CD4-positive, alpha-beta T cell treated with Interleukin-4 for 4 hours (primary cell): ENCODE measurements at places on chromosomes 16 and 17.

DNA sequence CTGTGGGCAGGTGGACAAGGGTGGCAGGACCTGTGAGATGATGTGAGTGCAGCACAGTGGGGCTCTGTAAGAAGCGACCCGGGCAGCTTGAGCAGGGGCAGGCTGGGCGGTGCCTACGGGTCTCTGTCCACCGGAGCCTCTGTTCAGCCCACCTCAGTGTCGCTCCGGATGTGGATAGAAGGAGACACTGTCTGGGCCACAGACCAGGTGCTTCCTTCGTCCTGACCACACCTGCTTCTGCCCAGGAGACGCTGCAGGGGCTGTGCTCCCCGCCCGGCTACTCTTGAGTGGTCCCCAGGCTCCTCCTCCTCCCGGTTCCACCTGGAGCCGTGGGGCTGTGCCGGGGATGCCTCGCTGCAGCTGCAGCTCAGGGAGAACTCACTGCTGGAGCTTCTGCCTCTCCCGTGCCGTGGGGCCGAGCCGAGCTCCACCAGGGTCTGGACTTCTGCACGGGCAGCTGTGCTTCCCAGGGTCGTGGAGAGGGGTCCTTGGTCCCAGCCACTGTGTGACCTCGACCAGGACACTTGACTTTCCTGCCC is 21.5 kb downstream of the METRNL start:
- DNase-seq: no peak

GRCh38 chr17:20787281-20787680 is 207.8 kb downstream of the CDRT15L2 start:
- DNase-seq: no peak

DNA sequence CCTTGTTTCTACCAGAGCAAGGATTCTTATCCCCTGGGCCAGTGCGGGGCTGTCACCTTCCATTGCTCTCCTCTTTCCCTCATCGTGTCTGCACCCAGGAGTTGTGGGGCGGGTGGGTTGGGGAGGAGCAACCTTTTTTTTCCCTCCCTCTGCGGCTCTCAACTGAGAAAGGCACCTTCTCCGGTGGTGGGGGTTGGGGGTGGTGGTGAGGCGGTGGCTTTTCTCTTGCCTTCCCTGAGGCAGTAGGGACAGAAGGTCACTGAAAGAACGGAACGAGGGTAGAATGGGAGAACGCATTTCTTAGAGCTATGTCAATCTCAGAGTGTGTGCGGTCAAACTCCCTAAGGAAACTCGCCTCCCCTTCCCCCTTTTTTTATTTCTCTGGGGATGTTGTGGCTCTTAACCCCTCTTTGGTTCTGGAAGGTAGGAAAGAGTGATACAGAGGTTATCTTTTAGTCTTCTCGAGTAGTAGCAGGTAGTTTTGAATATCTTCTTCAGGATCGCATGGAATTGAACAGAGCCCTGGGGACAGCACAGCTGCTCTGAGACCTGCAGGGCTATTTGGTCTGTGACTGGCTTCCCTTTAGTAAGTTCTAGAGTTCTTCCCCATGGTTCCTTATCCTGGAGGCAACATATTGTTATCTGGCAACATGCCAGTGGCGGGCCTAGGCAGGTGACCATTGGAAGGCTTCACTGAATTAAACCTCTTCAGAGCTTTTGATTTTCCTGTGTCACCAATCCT is 994 bp downstream of the CLTC start:
- peak; percentile 44 for DNase-seq

DNA sequence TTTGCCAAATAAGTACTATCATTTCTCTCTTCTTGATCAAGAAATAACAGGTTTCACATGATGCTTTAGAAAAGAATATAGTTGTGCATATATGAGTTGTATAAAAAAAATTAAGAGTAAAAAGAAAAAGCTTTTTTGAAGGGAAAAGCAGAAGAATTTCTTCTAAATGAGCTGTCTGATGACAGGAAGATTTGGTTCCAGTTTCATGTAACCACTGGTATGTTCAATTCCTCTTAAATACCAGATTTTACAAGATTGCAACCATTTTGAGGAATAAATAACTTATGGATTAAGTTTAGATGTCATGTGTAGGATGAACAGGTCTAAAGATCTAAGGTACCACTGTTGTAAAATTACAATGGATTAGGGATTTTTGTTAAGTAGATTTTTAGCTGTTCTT is 45.0 kb downstream of the VMP1 start:
- DNase-seq: no peak

DNA sequence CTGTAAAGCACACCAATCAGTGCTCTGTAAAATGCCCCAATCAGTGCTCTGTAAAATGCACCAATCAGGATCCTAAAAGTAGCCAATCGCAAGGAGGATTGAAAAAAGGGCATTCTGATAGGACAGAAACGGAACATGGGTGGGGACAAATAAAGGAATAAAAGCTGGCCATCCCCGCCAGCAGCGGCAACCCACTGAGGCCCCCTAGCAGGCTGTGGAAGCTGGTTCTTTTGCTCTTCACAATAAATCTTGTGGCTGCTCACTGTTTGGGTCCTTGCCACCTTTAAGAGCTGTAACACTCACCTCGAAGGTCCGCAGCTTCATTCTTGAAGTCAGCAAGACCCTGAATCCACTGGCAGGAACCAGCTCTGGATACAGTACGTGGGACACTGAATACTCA is 162.4 kb upstream of the TBX2 start:
- DNase-seq: no peak

DNA sequence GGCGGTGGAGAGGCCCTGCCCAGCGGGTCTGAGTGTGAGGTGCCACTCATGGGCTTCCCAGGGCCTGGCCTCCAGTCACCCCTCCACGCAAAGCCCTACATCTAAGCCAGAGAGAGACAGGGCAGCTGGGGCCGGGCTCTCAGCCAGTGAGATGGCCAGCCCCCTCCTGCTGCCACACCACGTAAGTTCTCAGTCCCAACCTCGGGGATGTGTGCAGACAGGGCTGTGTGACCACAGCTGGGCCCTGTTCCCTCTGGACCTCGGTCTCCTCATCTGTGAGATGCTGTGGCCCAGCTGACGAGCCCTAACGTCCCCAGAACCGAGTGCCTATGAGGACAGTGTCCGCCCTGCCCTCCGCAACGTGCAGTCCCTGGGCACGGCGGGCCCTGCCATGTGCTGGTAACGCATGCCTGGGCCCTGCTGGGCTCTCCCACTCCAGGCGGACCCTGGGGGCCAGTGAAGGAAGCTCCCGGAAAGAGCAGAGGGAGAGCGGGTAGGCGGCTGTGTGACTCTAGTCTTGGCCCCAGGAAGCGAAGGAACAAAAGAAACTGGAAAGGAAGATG is 11.2 kb downstream of the VASN start:
- DNase-seq: no peak

GRCh38 chr16:49521734-49522325 is 148.2 kb downstream of the C16orf78 start:
- no peak for DNase-seq

- no peak for DNase-seq
Observed at GRCh38 chr16:89999831-90000574, 19.3 kb downstream of the DBNDD1 start.

- no peak for DNase-seq
Observed at GRCh38 chr17:81252987-81253329, 13.8 kb downstream of the NDUFAF8 start.

GRCh38 chr16:68548947-68549346 is 9.9 kb downstream of the ZFP90 start:
- DNase-seq: peak; percentile 13

GRCh38 chr16:84183911-84184591 is 2.8 kb downstream of the TAF1C start:
- DNase-seq: no peak

GRCh38 chr17:29836643-29837042 is 93.4 kb downstream of the SSH2 start:
- DNase-seq: no peak

- no peak for DNase-seq
Observed at GRCh38 chr17:61423967-61424649, 24.5 kb downstream of the TBX2 start.

DNA sequence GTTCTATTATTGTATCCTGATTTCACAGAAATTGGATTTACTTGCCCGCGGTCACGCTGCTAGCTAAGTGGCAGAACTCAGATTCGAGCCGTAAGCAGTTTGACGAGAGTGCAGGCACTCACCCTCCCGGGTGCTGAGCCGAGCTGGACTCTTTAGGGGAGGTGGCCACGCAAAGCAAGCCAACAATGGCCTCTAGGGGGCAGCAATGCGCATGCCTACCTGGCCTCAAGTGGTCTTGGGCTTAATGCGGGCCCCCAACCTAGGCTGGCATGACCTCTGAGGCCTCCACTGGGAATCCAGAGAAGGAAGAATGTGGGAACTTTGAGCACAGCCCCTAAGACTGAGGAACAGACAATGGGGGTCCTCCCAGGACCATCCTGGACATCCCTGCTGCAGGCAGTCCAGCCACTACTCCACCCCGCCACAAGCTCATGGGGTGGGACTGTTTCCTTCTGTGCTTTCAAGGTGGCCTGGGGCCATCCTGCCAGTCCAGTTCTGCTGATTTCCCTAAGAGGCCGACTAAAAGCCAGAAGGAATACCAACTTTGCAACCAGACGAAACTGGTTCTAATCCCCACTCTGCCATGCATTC is 276.5 kb downstream of the XYLT1 start:
- DNase-seq: peak; percentile 42

DNA sequence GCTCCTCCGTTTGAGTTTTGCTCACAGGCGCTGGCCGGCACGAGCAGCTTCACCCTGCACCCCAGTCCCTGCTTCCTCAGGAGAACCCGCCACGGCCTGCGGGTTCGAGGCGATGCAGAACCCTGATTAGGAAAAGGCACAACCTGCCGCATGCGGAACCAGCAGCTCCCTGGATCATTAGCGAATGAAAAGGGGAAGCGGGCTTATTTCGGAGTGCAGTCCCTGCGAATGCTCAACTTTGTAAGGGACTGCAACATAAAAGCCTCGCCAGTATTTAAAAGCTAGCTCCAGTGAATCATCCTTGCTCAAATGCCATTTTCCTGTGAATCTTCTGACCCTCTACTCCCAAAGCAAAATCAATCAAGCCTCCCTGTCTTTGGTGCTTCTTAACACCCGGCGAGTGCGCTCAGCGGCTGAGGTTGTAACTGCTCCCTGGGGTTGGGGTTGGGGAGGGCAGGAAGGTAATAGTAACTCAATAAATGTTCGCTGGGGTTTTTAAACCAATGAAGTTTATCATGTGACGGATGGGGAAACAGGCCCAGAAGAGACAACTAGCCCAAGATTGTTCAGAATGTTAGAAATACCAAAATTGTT is 678 bp upstream of the AKAP10 start:
- DNase-seq: peak; percentile 4

- DNase-seq: no peak
Observed at GRCh38 chr16:85129876-85130704, 17.8 kb upstream of the CIBAR2 start.

DNA sequence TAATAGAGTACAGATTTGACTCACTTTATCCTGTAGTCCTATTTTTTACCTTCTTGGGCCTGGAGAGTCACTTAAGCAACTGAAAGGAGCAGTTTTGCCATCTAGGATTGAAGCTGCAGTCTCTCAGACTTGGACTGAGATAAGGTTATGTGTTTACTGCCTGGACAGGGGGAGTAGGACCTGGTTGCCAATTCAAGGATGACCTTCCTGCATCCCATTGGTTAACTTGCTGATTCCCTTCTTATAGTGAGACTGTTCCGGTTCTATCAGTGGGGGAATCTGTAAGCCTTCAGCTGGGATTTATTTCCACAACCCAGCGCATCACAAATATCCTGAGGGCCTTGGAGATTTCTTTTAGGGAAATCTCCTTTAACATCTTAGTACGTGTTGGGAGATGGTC is 2.9 kb downstream of the UBN1 start:
- DNase-seq: no peak

- no peak for DNase-seq
Observed at GRCh38 chr16:67685388-67686112, 18.9 kb downstream of the C16orf86 start.

GRCh38 chr16:66913081-66913480 is 5.6 kb downstream of the CDH16 start:
- no peak for DNase-seq

DNA sequence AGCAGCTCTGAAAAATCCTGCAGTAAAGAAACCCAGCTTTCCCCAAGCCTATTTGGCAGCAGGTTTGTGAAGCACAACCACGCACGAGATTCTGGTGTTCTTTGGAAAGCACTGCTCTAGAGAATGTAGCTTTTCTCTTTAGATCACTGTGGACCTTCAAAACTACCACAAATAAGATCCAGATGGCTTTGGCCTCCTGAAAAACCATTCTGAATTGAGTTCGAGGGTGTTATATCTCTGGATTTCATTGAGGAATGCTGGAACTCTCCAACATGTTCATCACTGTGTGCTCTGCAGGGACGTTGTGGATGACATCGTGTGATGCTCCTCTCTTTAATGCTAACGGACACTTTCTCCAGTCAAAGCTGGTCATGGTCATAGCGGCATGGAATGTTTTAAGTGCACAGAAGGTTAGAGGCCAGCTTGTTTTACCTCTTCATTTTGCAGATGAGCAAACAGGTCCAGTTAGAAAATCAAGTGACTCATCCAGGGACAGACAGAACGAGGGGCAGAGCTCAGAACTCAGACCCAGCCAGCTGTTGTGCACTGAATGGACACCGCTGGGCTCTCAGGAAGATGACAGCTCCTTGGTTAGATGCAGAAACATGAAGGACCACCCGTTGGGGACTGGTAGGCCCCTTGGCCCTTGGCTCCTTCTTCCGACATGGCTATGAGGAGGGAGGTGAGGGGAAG is 37.2 kb downstream of the CCDC42 start:
- no peak for DNase-seq

DNA sequence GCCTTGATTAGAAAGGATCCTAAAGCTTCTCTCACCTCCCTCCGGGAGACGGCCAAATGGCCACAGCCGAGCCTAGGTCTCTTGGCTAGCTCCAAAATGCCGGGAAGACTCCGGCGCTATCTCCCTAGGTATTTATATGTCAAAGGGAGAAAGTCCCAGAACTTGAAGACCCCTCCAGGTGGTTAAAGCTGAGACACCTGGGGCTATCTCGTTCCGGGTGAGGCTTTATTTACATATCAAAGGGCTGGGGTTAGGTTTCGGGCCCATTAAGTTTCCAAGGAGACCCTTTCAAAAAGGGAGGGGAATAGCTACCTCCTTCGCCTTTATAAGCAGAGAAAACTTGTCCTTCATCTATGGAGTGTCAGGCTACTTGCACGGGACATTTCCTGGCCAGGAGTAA is 70.9 kb upstream of the KIFC3 start:
- no peak for DNase-seq

DNA sequence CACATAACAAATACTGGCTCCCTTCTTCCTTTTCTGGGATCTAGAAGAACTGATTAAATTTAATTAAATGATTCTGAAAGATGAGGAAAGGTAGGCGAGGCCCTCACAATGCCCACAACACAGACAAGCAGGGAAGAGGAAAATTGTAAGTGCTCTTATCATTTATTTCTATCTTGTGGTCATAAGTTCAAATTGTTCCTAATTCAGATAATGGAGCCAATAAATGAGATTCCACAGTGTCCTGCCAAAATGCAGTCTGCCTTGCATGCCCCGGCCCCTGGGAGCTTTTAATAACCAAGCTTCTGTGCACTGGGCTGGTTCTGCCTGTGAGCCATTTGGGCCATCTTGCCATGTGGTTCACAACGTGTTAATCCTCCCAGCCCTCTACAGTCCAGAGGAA is 97.0 kb downstream of the CMC2 start:
- no peak for DNase-seq

- DNase-seq: no peak
Observed at GRCh38 chr17:81044764-81045589, 10.0 kb downstream of the BAIAP2 start.

GRCh38 chr17:47204722-47205418 is 4.3 kb upstream of the MYL4 start:
- peak; percentile 65 for DNase-seq
